ENCODE measurements at places on chromosomes 1 and 21.

DNA sequence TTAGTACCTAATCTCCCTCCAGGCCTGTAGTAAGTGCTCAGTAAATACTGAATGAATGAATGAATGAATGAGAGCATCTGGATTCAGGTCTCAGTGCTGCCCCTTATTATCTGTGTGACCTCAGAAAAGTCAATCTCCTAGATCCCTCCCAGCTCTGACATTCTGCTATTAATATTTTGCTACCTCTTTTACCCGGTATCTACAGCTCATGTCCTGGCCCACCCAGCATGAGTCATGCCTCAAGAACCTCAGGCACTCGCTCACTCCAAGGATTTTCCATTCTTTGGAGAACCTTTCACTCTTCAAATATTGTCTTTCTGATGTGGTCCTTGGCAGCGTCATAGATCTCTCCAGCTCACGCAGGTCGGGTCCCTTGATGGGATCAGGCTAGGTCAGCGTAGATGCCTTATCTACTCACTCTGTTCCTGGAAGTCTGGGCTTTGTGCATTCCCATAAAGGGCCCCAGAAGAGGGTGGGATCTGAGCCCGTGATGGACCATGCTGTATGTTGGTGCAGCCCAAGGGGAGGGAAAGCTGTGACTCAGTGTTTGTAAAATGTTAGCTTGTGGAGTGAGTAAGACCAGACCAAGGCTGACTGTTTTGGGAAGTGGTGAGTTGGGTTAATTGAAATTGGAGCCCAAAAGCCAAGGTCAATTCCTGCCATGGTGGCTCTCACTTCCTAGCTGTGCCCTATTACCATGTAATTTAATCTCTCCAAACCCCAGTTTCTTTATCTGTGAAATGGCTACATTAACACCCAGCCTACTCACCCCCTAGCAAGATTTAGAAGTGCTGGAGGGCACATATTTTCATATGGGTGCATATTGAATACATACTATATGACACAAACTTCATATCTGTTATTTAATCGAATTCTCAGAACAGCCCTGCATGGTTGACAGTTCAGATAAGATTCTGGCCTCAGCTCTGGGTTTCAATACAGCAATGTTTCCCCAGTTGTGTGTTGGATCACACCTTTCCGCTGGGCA is 214.1 kb upstream of the USP24 start:
- no peak for DNase-seq

- no peak for DNase-seq
Observed at GRCh38 chr1:16116002-16116401, 39.9 kb downstream of the EPHA2 start.

GRCh38 chr21:35190201-35190701 is 141.1 kb upstream of the RUNX1 start:
- DNase-seq, result no peak

GRCh38 chr21:44938772-44939531 is 877 bp upstream of the SLX9 start:
- DNase-seq, result no peak

DNA sequence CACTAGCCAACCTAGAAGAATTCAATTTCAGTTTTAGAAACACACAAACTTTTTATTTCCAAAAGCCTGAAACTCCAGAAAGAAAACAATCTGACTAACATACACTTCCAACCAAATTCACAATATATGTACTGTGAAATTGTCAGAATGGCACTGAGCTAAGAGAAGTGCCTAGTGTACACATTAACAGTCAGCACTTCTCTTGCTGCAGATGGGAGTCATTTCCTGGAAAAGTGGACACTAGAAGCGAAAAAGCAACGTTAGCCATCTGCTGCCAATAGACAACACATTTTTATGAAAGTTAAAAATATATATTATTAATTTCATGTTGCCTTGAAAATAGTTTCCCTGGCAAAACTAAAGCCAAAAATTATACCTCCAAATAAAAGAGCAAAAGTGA is 66.1 kb downstream of the EPS15 start:
- DNase-seq, result no peak

DNA sequence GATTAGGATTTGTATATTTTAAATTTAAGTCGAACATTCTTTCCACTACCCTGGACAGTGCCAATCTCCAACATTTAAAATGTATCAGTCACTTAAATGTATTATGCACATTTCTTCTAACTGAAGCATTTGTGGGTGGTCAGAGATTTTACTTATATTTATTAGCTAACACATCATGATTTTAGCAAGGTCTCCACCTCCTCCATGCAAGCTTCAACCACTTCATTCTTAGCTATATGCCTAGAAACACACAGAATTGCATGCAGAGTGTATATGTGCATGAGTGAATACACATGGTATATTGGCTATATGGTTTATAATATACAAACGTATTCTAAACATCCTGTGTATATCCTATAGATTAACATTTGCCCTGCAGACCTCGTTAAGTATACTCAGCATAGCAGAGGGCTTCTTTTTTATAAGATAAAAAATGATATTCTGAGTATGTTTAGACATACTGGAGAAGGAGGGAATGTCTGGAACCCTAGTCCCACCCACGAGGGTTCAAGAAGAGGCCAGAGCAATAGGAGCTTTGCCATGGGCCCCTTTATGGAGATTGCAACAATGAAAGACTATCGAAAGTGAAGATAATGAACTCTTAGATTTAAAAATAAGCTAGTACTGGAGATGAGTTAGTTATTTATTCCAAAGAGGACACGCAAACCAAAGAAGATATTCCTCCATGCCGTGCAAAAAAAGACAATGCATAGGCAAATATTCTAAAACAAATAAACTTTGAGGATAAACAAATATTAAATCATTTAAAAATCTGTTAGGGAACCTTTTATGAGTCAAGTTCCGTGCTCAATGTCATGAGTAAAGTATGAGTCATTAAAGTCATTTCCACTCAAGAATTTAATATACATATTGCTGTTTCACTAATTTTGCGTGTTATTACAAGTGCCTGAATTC is 480.4 kb downstream of the SIPA1L2 start:
- no peak for DNase-seq

GRCh38 chr1:160748878-160749269 is 9.8 kb downstream of the SLAMF7 start:
- DNase-seq, result no peak

DNA sequence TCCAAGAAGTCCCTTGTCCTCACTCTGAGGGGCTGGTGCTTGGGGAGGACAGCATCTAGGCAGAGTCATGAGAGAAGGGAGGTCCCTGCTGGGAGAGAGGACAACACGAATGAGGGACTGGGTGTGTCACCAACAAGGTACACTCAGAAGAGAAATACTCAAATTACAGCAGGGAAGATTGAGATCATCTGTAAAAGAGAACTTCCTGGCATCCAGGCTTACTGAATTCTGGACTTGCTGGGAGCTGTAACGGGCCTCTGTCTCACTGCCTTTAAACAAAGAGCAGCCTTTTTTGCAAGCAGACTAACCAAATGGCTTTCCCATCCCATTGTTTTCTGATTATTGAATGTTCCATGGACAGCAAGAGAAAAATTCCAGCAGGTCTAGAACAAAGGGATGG is 195.7 kb upstream of the RAB4A start:
- no peak for DNase-seq

- no peak for DNase-seq
Observed at GRCh38 chr1:240611228-240611618, 732 bp downstream of the GREM2 start.

GRCh38 chr1:228161362-228161761 is 4.2 kb upstream of the IBA57 start:
- no peak for DNase-seq

DNA sequence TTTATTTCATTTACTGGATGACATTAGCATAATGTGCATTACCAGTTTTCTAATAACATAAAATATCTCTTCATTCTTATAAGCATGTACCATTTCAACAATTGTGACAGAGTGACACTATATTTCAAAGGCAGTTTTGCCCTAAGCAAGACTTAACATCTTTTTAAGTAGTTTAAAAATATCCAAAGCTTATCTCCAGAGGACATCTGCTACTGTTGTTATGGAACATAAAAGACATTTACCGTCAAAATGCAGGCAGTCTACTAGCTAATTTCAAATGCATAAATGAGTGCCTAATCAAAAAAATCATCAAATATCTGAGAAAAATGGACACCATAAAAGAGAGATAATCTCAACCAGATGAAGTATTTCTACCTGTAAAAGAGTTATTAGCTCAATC is 782.4 kb upstream of the BRINP3 start:
- DNase-seq, result no peak

GRCh38 chr1:53274026-53274425 is 35.7 kb upstream of the MAGOH start:
- DNase-seq, result no peak

DNA sequence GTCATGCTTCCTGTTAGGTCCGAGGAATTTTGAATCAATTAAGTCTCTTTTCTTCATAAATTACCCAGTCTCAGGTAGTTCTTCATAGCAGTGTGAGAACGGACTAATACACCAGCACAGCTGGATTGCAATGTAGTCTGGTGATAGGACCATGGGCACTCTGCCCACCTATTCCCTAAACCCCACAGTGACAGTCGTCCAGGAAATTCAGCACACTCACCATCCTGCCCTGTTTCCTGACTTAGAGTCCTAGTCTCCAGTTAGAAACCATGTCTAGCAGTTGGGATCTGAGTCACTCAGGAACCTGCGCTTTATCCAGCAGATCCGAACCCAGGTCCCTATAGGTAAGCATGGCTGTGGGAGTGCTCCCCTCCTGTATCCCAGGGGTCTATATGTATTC is 149.3 kb upstream of the TNR start:
- DNase-seq, result no peak

DNA sequence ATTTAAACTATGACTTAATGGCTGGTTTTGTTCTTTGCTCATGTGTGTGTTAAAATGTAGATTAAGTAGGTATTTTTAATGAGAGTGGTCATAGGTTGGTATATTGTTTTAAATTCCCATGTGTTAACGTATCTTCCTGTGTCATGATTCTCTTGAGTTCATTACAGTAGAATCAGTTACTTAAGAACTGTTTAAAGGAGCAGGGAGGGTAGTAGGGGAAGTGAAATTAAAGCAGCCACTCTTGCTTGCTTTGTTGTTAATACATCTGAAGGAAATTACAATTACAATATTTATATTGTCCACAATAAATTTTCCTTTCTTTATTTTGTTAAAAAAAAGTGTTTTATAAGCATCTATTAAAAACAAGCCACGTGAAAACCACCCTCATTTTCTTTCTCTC is 119.2 kb upstream of the KIAA1614 start:
- no peak for DNase-seq

- no peak for DNase-seq
Observed at GRCh38 chr1:187157115-187157514, 328.4 kb downstream of the PLA2G4A start.

- DNase-seq, result no peak
Observed at GRCh38 chr1:42137766-42138165, 15.4 kb upstream of the GUCA2B start.

DNA sequence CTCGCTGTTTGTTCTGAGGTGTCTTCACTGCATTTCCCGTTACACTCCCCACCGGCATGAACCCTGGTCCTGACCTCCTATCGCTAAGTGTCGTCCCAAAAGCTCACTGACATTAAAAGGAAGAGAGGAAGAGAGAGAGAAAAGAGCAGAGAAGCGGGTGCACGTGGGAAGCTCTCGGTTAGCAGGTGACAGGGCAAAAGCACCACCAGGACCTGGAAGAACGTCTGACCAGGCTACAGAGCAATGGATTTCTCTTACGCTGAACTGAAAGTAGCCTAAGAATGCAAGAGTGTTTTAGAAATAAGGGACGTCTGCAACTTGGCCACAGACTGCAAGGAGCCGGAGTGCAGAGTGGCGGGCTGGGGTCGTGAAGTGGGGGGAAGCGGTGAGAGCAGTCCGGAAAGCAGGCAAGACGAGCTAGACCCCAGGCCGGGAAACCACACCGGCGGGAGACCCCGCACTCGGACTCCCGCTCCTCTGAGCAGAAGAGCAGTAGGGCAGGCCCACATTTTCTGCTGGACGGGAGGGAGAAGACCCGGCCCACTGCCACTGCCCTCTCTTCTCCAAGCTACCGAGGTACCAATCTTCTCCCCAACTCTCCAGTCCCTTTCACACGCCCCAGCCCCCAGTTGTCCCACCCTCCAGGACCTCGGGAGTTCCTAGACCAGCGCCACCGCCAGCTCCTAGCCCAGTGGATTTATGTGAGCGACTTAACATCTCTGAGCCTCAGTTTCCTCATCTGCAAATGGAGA is 8.3 kb upstream of the MPZL1 start:
- DNase-seq, result no peak

- no peak for DNase-seq
Observed at GRCh38 chr1:228754646-228755268, 19.5 kb downstream of the RHOU start.

- no peak for DNase-seq
Observed at GRCh38 chr1:230747127-230747730, at the start of gene CAPN9. CAPN9 (plus strand) TSS chr1:230747388; CDS start chr1:230747497, 109 bp downstream.

GRCh38 chr1:91201176-91201575 is 179.3 kb upstream of the ZNF644 start:
- no peak for DNase-seq

GRCh38 chr1:232987774-232988140 is 37.3 kb downstream of the NTPCR start:
- no peak for DNase-seq

- DNase-seq, result no peak
Observed at GRCh38 chr1:77954521-77954920, 24.4 kb downstream of the FUBP1 start.

DNA sequence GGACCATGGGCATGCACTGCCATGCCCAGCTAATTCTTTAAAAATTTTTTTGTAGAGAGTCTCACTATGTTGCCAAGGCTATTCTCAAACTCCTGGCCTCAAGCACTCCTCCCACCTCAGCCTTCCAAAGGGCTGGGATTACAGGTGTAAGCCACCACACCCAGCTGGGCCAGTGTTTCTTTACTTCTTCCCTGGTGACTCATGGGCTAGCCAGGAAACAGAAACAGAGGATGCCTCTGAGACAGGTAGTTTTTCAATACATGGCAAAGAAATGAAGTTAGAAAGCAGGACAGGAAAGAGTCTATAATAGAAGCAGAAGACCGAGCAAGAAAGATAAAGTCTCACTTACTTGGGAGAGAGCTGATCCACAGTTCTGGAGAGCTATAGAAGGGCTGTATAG is 7.6 kb upstream of the C1orf74 start:
- DNase-seq, result no peak

DNA sequence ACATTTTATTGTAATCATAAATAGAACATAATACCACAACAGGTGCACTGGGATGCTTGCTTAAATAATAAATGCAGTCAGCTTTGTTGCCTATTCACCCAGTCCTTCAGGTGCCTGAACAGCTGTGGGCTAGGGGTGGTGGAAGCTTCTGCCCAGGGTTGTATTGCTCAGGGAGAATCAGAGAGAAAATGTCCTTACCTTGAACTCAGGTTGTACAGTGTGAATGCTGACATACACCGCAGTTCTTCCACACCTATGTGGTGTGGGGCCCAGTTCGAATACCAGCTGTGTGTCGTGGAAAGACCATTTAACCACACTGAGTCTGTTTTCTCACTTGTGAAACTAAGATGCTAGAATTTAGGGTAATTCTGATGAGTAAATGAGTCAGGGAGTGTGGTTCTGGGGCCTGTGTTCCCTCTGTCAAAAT is 115.7 kb upstream of the ATP1A1 start:
- DNase-seq, result no peak

DNA sequence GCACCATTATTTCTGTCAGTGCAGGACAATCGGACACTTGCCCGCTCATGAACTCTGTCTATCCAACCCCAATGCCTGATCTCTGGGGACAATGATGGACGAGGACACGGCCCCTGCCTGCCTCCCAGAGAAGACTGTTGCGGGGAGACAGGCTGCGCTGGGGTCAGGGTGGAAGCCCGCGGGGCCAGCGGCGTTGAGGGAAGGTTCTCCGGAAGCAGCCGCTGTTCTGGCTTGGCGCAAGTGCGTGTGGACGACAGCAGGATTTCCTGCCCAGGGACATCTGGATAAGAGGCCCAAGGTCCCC is 18.8 kb downstream of the RHBG start:
- no peak for DNase-seq

Measured in activated CD8-positive, alpha-beta memory T cell treated with anti-CD3 and anti-CD28 coated beads for 4 hours (primary cell).